ENCODE measurements at places on chromosomes 2 and 18. TPM values are rescaled to one million over a fixed set of nuclear protein-coding genes. Genes with fewer than 3 reads are reported as not detected.

DNA sequence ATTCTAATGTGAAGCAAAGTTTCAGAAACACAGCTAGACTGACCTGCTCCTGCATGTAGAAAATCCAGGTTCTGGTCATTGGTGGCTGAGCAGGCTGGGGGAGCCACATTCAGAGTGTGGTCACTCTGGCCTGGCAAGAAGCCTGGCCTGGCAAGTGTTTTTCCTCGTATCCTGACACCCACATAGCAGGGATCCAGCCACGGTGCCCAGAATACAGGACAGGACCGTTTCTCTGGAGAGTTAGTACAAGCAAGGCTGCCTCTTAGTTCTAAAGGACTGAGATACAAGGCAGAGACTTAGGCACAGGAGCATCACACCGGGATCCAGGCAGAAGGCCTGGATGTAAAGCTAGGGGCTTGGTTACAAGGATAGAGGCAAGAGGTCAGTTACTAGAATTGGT, 4.8 kb upstream of the LAMA1 start:
- DNase-seq = no peak

DNA sequence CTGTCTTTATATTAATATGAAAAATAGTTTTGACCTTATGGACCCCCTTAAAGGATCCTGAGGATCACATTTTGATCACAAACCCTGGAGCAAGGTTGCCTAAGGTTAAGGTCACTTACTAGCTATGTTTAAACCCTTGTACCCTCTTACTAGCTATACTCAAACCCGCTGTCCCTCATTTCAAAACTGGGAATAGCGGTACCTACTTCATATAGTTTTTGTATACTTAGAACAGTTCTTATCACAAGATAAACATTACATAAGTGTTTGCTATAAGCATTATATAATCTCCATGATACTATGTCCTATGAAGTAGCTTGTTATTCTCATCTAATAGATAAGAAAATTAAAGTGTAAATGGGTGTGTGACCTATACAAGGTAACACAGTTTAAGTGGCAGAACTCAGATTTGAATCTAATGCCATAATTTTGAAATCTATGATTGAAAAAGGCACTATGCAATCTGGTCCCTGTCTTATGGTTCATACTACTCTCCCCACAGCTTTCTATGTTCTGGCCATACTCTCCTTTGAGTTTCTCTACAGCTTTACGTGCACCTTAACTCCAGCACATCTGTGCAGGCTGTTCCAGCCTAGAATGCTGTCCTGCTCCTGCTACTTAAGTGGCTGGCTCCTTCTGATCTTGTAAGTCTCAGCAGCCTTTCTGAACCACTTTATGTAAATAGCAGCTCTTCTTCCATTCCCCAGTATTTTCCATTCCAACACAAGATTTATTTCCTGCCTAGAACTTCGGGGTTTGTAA, 30.4 kb downstream of the HYCC2 start:
- no peak for DNase-seq

Gene RGPD8
- 4.1 TPM for total RNA-seq

Gene SEPTIN10
- 77.4 TPM for total RNA-seq

Gene LNPK
- total RNA-seq = 46.0 TPM

Data from LHCN-M2 (cell line).